MCF 10A (cell line): ENCODE measurements at places on chromosomes 11 and 22. TPM values are rescaled to one million over a fixed set of nuclear protein-coding genes. Genes with fewer than 3 reads are reported as not detected.

The CCDC188 gene
- 0.70 and 0.93 TPM in 2 replicates for total RNA-seq

The BRSK2 gene
- 0.34 and 0.44 TPM in 2 replicates for total RNA-seq

The APOL5 gene
- total RNA-seq = not detected in 2 replicates

The MS4A8 gene
- total RNA-seq = not detected in 2 replicates

The MYOD1 gene
- not detected in 2 replicates for total RNA-seq

The BAIAP2L2 gene
- 3.6 and 7.1 TPM in 2 replicates for total RNA-seq

The RIMBP3B gene
- not detected in 2 replicates for total RNA-seq

The GPR83 gene
- not detected in 2 replicates for total RNA-seq

The ACR gene
- total RNA-seq = not detected in 2 replicates

The IL18 gene
- 124 and 189 TPM in 2 replicates for total RNA-seq

The AIP gene
- 28.7 and 30.5 TPM in 2 replicates for total RNA-seq

The OR2AT4 gene
- total RNA-seq = not detected in 2 replicates

The FBLN1 gene
- total RNA-seq = 69.0 and 110 TPM in 2 replicates

The RPS6KA4 gene
- total RNA-seq = 42.5 and 46.5 TPM in 2 replicates

The DNAJB13 gene
- 0.29 and 0.30 TPM in 2 replicates for total RNA-seq

The DERL3 gene
- not detected in 2 replicates for total RNA-seq

The FAM181B gene
- not detected in 2 replicates for total RNA-seq

The HSPB2 gene
- total RNA-seq = 0.23 TPM in 1 of 2 replicates, not detected in the other

The MAML2 gene
- 5.3 and 8.6 TPM in 2 replicates for total RNA-seq

The FOLR2 gene
- total RNA-seq = not detected in 2 replicates

The KLHDC7B gene
- 0.98 and 4.1 TPM in 2 replicates for total RNA-seq

The MYBPC3 gene
- not detected in 2 replicates for total RNA-seq

The RAG2 gene
- total RNA-seq = not detected in 2 replicates

The KRTAP5-2 gene
- total RNA-seq = not detected in 2 replicates

The SUSD2 gene
- total RNA-seq = 13.3 and 32.8 TPM in 2 replicates

The NPAS4 gene
- total RNA-seq = not detected in 2 replicates

The NELL1 gene
- total RNA-seq = not detected in 2 replicates

The OR8J1 gene
- total RNA-seq = not detected in 2 replicates

The GAL3ST1 gene
- not detected in 2 replicates for total RNA-seq

The SLC35E4 gene
- total RNA-seq = 2.9 and 3.4 TPM in 2 replicates

The TMEM86A gene
- 0.30 and 0.49 TPM in 2 replicates for total RNA-seq

The OSM gene
- total RNA-seq = not detected in 2 replicates

The KRTAP5-10 gene
- total RNA-seq = not detected in 2 replicates

The CATSPERZ gene
- total RNA-seq = 0.68 TPM in 1 of 2 replicates, not detected in the other

The METTL15 gene
- total RNA-seq = 16.8 and 19.9 TPM in 2 replicates

The TREH gene
- total RNA-seq = not detected in 2 replicates

The ANO5 gene
- total RNA-seq = not detected in 2 replicates

The ST13 gene
- 191 and 231 TPM in 2 replicates for total RNA-seq

The MMP8 gene
- 0.12 TPM in 1 of 2 replicates, not detected in the other for total RNA-seq

The H19 gene
- total RNA-seq = 61.0 and 152 TPM in 2 replicates

The STK33 gene
- 0.20 and 0.58 TPM in 2 replicates for total RNA-seq
